ENCODE measurements at places on chromosomes 1 and 21.

DNA sequence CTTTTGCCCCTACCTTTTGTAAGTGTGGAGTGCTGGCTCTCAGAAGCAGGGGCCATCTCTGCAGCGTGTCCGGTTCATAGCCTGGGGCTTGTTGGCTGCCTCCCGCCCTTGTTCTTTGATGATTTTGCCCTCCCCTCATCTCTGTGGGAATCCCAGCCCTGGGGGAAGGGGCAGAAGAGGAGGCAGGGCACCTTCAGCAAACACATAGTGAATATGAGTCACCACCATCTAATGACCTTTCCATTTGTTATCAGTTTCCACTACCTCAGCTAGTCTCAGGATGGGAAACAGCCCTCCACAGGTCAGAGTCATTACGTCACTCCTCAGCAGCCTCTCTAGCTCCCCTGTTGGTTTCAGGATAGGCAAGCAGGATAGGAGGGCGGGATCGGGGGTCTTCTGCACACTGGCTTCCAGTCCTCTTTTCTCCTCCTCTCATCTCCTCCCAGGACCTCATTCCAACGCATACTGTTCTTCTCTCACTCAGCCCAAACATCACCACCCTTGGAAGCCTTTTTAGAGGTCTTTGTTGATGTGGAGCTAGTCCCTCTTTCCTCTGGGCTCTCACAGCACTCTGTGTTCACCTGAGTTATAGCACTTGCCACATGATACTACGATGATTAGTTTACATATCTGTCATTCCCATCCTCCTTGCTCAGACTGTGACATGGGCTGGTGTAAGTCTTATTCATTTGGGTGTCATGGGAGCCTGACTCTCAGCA is 15.8 kb downstream of the GADD45A start:
- DNase-seq: no peak

DNA sequence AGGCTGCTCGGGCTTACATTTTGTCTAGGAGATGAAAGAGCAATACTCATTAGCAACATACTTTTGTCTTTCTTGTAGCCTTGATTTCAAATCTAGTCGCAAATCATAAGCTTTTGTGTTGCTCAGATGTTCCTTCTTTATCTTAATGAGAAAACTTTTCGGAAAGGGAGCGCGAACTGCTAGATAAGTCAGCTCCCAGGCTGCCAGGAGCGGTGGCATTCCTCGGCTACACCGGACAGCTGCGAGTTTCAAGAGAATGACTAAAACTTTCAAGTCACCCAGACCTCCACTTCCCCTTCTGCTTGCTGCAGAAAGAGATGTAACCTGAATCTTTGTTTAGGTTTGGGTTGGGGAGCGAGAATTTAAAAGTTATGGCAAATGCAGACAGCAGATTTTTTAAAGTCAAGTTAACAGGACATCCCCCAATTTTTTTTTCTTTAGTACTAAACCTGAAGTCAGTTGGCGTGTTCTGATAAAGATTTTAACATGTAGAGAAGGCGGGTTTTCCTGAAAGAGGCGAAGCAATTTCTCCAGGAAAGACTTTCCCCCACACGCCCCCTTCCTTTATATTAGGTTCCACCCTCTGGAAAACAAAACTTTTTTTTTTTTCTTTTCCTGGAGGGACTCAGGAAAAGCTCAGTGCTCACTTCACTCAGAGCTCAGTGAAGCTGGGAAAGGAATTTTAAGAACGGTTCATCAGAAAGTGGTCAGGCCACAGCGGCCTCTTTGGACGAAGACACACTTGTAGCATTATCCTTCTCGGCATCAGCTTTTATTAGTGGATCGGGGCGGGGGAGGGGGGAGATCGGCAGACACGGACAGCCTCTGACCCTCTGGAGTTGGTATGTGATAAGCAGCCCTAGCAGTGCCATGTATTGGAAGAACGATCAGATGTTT is at the start of gene LHX8:
Gene LHX8, plus strand, starts transcription at position 639 of the 897 bp plus-strand sequence. CDS start 2,227 bp downstream, outside the sequence.
- no peak for DNase-seq

- DNase-seq: no peak
Measured at GRCh38 chr1:91505086-91505485, 4.4 kb downstream of the CDC7 start.

DNA sequence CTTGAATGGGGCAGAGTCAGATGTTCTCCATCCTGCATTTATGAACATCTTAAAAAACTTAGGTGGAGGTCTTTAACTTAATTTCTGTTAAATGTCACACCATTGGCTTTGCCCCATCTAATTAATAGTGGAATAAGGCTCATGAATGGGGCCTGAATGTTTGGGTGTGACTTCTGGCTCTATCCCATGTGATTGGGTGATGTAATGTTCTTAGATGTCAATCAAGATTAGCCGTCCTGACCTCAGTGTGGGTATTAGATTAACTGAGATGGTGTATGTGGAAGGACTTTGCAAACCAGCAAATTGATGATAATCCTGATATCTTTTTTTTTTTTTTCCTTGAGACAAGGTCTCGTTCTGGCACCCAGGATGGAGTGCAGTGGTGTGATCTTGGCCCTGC is 38.1 kb downstream of the C1orf21 start:
- DNase-seq: no peak

GRCh38 chr1:150765296-150765976 is at the start of gene CTSS:
CTSS (minus strand) TSS chr1:150765778; CDS start chr1:150764763, 1,015 bp downstream.
- peak; percentile 25 for DNase-seq

- DNase-seq: no peak
Measured at GRCh38 chr1:229225331-229225782, 45.6 kb upstream of the RAB4A start.

GRCh38 chr1:22709891-22710700 is 543 bp upstream of the EPHB2 start:
- DNase-seq: peak; percentile 58

DNA sequence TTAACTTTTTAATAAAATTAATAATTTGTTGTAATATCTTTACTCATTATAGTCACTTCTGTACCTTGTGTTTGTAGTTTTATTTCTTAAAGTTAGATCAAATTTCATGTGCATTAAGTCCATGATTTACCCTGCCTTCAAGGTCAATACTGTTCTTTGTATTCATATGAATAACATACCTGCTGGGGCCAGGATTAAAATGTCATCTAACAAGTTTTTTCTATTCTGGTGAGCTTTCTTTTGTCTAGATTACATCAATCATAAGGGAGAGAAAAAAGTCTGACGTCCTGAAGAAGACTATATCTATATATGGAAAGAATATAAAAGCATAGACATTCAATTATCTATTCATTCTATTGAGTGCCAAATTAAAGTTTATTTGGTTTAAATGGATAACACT is 232.6 kb downstream of the COL11A1 start:
- no peak for DNase-seq

GRCh38 chr1:200976634-200977033 is 46.9 kb downstream of the KIF21B start:
- DNase-seq: no peak

DNA sequence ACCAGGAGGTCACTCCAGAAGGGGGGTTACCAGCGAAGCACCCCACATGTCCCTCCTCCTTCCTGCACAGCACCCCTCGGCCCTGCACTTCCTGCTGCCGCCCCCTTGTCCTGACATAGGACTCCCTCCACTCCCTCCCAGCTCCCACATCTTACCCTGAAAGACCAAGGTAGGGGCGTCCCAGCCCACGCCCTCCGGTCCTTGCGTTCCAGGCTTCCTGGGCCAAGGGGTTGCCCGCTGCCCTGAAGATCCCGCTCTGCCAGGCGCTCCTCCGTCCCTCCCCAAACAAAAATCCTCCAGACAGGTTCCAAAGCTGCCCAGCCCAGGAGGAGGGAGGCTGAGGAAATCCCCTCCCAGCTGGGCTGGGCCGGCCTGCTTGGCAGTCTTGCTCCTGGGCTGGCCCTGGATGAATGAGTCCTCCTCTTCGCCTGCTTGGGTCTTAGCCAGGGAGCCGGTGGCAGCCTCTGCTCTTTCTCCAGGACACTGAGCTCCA is at the start of gene RHBDL2:
Gene RHBDL2, minus strand, starts transcription at position 304 of the 493 bp plus-strand sequence. CDS start 22,618 bp downstream, outside the sequence.
- peak; percentile 39 for DNase-seq

DNA sequence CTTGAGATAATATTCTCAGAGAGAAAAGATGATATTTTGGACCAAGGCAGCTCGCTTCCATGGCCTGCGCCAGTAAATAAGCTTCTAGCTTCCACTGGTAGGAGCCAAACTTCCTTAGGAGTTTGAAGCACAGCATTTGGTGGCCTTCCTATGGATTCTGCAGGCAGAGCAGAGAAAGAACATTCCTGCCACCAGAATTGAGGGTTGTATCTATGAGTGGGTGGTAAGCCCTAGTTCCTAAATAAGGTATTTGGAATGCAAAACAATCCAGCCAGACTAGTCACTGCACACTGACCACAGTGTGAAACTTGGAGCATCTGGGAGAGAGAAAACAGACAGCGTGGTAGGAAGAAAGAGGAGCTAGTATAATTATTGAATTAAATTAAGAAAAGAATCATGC is 54.1 kb upstream of the BCAR3 start:
- peak; percentile 88 for DNase-seq

- DNase-seq: no peak
Measured at GRCh38 chr21:43854773-43855633, 10.0 kb upstream of the AGPAT3 start.

DNA sequence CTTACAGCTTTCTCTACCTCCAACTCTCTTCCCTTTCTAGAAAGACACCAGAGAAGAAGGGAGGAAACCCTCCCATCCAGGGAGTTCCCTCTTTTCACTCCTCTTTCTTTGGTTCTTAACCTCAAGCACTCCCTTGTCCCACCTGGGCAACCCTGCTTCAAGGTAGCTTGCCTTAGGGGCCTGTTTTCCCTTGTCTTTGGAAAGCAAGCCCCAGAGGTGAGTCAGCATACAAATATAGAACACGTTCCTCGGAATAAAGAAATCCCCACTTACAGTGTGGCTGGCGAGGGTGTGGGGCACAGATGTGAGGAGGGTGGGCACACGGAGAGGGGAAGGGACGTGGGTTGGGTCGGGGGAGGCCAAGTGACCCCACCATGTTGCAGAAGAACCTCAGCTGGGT is 26.1 kb upstream of the KCNE2 start:
- DNase-seq: no peak

DNA sequence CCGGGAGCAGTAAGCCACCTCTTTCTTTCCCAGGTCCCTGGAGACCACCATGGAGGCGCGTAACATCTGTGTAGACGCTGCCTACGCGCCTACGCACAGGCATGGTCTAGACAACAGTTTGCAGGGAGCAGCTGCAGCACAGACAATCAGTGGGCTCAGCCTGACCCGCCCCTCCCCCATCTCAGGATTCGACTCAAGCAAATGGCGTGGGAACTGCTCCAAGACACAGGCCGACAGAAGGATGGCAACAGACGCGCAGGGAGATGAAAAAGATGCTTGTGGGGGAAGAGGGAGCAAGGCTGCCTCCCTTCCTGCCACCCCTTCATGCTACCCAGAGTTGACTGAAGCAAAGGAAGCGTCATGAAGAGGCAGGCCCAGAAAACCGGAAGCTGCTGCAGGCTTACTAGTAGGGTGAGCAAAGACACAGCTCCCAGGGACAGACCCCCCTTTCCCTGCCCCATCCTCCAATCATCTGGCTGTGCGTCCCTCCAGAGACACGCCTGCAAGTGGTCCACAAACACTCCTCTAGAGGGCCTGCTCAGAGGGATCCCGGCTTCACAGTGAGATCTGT is 19.5 kb downstream of the STK40 start:
- DNase-seq: peak; percentile 64

- DNase-seq: peak; percentile 28
Measured at GRCh38 chr21:34761758-34762330, 93.0 kb downstream of the CLIC6 start.

DNA sequence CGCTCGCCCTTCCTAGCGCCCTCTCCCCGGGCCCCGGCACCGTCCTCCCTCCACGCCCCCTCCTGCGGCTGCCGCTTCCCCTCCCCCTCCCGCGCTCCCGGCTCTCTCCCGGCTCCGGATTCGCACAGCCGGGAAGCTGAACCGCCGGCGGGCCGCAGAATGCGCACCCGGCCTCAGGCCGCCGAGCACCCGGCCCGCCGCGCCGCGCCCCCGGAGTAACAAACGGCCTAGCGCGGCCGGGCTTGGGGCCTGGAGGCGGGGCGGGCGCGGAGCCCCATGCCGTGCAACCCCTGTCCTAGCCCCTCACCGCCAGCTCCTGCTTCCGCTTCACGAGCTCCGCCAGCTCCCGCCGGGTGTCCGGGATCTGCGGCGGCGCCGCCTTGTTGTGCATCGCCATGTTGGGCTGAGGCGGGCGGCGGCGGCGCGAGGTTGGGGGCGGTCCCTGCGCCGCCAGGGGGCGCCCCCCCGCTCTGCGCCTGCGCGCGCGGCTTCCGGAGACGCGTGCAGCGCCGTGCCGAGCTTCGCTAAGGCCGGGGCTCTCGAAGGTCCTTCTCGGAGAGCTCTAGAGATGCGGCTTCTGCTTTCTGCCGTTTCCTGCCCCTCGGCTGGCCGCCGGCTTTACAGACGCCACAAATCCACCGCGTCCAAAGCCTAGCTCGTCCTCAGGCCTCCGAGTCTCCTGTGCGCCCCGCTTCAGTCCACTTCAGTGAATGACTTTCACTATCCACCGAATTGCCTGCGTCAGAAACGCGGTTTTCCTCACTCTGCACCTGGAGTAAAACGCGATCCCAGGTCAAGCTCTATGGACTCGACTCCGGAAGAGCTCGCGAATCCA is at the start of gene MEAF6:
Gene MEAF6, minus strand, starts transcription at position 417 of the 835 bp plus-strand sequence. Its CDS starts 20 bp downstream, at position 397.
- DNase-seq: peak; percentile 70

- DNase-seq: no peak
Measured at GRCh38 chr1:2121101-2121691, 71.0 kb downstream of the PRKCZ start.

GRCh38 chr1:89277725-89278124 is 5.1 kb upstream of the GBP5 start:
- DNase-seq: no peak

GRCh38 chr1:160935527-160936258 is 18.9 kb downstream of the ITLN2 start:
- DNase-seq: no peak

- DNase-seq: peak; percentile 38
Measured at GRCh38 chr21:45045481-45045880, 28.9 kb upstream of the ADARB1 start.

- DNase-seq: peak; percentile 24
Measured at GRCh38 chr1:174352117-174352516, 95.6 kb upstream of the GPR52 start.

GRCh38 chr21:31398574-31398973 is 54.5 kb upstream of the TIAM1 start:
- no peak for DNase-seq

GRCh38 chr1:229478852-229479251 is 29.3 kb downstream of the NUP133 start:
- no peak for DNase-seq

- no peak for DNase-seq
Measured at GRCh38 chr1:188584119-188584518, 1755.4 kb downstream of the PLA2G4A start.

- no peak for DNase-seq
Measured at GRCh38 chr1:115215703-115216521, 122.1 kb downstream of the NGF start.

DNA sequence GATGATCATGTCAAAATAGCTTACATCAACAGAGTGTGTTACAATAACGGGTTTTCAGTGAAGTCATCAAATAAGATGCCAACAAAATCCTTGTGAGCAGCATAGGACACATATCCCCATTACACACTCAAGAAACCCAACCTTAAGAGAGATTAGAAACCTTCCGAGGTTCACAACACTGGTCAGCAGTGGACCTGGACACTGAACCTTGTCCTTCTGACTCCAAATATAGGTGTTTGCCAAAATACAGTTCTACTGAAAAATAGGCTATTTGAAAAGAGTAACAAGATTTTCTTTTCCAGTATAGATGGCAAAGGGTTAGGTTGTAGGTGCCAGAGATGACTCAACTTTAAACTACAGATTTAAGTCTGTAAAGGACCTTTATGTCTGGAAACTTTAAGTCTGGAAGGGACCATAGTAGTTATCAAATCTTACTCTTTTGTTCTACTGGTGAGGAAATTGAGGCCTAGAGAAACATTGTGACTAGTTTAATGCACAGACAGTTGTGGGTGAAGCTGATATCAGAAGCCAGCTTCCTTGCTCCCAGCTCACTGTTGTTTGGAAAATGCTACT is 811 bp upstream of the REG4 start:
- DNase-seq: no peak

- no peak for DNase-seq
Measured at GRCh38 chr1:113751114-113751513, 8.2 kb downstream of the PHTF1 start.

Data from fibroblast of mammary gland (primary cell).